ENCODE measurements at places on chromosomes 5 and 9.

- DNase-seq, result no peak
Measured at GRCh38 chr5:116090302-116090701, 5.5 kb downstream of the COMMD10 start.

GRCh38 chr9:17009071-17009470 is 125.8 kb upstream of the CNTLN start:
- DNase-seq, result no peak

DNA sequence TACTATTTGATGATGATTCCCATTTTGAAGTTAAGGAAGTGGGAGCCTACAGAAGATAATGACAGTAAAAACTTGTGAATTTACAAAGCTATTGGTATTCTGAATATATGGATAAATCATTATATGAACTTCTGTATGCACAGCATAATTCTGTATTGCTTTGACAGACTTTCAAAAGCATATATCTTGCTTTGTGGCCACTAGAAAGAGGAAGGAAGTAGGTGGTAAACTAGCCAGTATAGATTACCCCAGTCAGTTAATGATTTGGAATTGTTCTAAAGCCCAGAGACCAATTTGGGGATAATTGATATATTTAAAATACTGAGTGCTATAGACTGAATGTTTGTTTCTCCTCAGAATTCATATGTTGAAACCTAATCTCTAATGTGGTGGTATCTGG is 53.0 kb downstream of the NR2F1 start:
- DNase-seq, result no peak

DNA sequence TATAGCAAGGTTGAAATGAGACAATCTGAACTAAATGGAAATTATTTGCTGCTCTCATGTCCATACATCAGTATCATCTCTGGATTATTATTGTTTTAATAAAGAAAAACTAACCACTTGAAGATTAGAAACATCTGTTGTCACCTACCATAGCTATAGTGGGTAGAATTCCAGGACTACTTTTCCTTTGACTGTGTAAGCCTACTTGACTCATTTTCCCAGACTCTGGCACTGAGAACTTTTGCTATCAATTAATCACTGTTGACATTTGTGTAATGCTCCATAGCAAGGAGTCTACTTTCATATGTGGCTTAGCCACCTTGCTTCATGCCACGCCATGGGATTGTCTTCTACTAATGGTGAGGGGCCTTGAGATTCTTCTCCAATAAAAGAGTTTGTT is 59.9 kb upstream of the ARRDC3 start:
- no peak for DNase-seq

GRCh38 chr5:91140657-91141056 is 242.5 kb downstream of the ARRDC3 start:
- DNase-seq, result no peak

GRCh38 chr5:123992641-123993040 is 480.7 kb downstream of the CSNK1G3 start:
- no peak for DNase-seq

DNA sequence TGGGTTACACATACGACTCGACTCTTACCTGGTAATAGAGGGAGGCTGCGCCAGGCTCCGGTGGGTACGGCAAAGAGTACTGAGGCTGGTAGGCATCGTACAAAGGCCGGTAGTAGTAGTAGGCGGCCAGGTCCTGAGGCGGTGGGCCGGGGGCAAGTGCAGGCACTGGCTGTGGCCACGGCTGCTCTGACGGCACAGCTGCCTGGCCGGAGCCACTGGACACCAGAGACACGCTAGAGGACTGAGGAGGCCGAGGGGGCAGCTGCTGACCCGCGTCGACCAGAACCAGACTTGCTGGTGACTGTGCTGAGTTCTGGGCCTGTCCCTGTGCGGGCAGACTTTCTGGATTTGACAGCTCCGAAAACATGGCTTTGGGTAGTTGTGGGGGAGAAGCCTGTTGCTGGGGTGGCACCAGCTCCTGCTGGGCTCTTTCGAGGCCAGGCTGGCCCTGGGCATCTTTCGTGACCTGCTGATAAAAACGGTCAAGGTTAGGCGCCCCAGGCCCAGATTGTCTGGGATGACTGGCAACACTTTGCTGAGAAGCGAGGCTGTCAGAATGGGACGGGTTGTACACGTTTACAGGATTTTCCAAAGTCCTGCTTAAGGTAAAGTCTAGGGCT is 8.7 kb downstream of the SEC16A start:
- DNase-seq, result no peak

DNA sequence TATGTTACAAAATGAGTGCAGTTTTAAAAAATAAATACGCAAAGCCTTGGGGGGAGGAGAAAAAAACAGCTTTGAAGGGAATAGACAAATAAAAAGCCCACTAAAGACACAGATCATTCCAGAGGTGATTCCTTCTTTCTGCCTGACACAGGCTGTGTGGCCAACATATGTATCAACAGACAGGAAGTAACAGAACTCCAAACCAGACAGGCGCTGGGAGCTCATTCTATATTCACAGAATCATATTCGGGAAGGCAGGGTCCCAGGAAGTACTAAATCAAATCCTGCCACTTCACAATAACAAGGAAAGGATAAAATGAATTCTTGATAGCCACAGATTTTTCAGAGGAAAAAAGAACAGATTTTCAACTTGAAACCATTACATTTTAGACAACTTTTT is 62.1 kb downstream of the SEMA5A start:
- no peak for DNase-seq

DNA sequence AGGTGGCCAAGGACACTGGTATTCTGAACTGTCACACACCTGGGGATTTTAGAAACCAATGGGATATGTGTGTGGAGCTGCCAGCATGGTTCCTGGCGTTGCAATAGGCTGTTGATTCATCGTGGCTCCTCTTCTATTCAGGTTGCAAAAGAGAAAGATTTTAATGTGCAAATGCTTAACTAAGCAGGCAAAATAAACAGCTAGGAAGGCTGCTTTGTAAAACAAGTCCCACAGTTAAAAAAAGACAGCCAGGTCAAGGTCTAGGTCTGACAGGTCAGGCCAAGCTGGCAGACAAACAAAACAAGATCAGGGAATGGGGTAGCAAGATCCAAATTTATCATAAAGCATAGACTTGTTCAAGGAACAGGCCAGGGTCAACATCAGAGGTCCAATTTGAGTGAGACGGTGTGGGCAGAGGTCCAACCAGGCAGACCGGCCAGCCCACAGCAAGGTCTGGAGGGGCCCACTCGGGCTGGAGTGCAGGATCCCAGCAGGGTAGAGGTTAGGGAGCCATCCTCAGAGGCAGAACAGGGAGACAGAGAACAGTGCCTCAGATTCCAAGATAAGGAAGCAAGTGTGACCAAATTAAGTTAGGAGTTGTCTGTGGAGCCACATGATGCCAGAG is 45.6 kb downstream of the SUB1 start:
- no peak for DNase-seq

DNA sequence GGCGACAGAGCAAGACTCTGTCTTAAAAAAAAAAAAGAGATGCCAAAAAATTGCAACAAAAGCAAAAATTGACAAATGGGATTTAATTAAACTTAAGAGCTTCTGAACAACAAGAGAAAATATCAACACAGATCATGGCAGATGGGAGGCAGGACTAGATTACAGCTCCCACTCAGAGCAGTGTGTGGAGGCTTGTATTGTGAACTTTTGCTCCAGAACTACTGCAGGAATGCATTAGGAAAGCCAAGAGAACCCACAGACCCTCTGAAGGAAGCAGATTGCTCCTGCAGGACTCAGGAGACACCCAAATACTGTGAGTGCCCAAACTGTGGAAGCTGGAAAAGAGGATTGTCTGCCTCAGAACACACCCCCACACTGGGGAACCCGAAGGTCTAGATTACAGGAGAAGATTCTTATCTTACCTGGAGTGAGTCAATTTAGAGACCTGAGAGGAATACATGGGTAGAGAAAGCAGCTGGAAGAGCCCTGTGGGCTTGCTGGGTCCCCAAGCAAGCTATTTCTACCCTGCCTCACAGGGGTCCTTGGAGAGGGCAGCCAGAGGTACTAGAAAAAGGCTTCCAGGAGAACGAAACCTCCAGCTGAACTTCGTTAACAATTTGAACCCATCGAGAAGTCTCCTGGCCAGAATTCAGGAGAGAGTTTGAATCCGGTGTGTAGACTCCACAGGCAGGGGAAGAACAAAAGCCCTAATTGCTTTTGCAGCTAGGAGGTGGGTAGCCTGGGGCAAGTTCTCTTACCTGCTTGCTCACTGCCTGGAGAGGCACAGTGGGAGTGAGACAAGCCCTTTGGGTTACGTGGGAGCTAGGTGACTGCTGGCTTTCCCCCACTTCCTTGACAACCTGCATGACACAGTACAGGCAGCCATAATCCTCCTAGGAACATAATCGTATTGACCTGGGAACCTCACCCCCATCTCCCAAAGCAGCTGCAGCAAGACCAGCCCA is 593.4 kb upstream of the RGMB start:
- no peak for DNase-seq

GRCh38 chr5:59016925-59017324 is 434.1 kb downstream of the RAB3C start:
- no peak for DNase-seq

DNA sequence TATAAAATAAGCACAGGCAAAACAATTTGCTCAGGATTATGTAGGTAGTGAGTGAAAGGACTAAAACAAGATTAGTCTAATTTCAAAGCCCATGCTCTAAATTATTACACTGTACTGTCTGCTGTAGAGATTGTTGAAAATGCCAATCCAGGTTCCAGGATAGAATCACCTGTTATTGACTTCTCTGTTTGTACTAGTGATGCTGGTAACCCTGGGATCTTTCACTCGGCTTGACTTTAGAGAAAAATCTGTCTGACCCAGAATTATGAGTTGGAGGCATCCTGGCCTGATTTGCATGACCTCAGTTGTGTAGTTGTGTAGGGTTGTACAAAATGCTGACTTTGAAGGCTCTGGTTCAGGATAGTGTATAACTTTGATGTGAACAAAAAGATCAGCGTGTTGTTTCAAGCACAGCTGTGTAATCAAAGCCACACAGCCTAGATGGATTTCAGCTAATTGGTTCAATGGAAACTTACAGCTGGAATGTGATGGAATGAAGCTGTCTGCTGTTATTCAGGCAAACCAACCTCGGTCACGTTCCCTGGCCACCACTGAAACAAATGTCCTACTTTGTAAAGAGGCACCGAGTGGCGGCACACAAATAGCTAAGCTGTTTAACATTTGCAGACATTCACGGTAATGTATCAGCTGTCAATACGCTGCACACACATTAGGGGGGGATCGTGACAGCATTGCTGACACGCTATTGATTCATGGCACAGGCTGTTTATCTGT is 340.3 kb downstream of the KCTD16 start:
- DNase-seq, result no peak

DNA sequence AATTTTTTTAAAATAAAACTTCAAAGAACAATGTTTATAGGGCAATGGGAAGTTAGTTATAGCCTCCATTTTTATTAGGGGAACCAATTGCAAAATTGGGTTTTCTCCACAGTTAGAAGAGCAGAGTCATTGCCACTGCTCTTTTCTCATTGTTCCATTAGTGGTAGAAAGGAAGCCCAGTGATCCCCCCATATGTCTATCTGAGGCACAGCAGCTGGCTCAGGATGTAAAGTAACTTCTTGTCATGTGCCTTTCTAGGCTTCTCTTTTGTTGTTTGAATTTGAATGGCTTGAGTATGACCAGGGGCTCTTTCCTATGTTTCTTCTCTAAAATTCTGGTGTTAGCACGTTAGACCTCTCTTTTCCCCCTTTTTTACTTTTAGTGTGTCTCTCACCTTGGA is 61.2 kb downstream of the UBAP1 start:
- DNase-seq, result no peak

- DNase-seq, result no peak
Measured at GRCh38 chr9:96420468-96421219, 2.5 kb upstream of the ZNF367 start.

- no peak for DNase-seq
Measured at GRCh38 chr9:128123451-128124080, 4.0 kb downstream of the PTGES2 start.

GRCh38 chr5:23084815-23085214 is 231.7 kb upstream of the CDH12 start:
- DNase-seq, result no peak

Data from stimulated activated CD4-positive, alpha-beta T cell treated with anti-CD3 and anti-CD28 coated beads, Interleukin-2, amount 100 ng/mL, for 4 hours (primary cell).